ENCODE measurements at places on chromosomes 5 and 9. TPM values are rescaled to one million over a fixed set of nuclear protein-coding genes. Genes with fewer than 3 reads are reported as not detected.

GRCh38 chr9:117412841-117413240 lies 2.0 kb downstream of the ASTN2 start:
- no peak for DNase-seq

DNA sequence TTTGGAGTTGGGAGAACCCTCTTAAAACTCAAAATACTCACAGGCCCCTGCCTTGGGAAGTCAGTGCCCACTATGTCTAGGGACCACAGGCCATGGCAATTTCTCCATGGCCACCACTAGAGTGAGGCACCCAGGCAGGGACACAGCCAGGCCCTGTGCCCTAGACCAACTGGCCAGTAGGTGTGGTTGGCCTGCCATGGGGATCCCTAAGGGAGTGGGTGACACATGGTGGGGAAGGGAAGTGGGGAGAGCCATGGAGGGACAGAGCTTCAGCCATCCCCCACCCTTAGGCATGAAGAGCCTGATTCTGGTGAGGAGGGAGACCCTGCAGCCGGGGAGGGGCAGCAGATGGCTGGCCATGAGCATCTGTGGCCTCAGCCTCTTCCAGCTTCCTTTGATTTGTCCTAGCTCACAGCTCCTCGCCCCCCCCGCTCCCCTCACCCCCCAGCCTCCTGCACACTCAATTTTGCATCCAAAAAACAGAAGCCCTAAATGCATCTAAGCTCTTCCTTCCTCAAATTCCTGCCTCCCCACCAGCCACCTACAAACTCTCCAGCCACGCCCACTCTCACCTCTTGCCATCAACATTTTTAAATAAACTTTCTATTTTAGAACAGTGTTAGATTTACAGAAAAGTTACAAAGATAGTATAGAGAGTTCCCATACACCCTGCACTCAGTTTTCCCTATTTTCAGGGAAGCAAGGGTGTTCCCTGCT lies 1.6 kb upstream of the DBN1 start:
- DNase-seq, result no peak

- DNase-seq, result peak; percentile 95
These were observed 984 bp upstream of the MRPS2 start for GRCh38 chr9:135499326-135500070.

DNA sequence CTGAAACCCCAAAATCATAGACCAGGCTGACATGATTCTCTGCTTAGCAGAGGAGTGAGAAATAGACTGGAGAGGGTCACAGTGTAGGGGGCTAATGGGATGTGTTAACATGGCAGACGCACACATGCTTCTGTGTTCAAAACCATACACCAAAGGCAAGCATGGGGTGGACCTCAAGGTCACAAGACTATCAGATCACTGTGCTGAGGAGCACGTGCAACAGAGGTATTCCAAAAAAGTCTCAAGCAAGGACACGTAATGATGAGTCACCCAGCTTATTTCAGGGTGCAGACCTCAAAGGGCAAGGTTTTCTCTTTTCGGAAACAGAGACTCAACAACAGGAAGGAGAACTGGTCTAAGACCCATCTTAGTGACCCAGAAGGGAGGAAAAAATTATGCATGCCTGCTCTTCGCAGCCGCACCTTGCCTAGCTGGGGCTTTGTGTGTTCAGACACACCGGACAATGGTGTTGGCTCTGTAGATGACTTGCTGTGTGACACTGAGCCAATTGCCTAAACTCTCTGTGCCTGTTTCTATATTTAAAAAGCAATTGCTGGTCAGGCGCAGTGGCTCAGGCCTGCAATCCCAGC lies 20.3 kb downstream of the WHRN start:
- DNase-seq, result no peak

SPINK7 gene
- not detected for total RNA-seq

GRCh38 chr5:82356808-82357671 lies 78.9 kb upstream of the RPS23 start:
- peak; percentile 51 for DNase-seq

CCDC192 gene
- not detected for total RNA-seq

TUSC1 gene
- total RNA-seq, result 18.6 TPM

FANCG gene
- total RNA-seq, result 20.0 TPM

SPATA31C1 gene
- not detected for total RNA-seq

Measured in omental fat pad (tissue), 4 donors.